Adipocyte (in vitro differentiated cells): ENCODE measurements at places on chromosomes 7 and 10.

- DNase-seq = no peak
These were observed 25.8 kb downstream of the AKR1C8 start for GRCh38 chr10:5159126-5159525.

- no peak for DNase-seq
These were observed 58.2 kb upstream of the NUPR2 start for GRCh38 chr7:56174346-56174874.

DNA sequence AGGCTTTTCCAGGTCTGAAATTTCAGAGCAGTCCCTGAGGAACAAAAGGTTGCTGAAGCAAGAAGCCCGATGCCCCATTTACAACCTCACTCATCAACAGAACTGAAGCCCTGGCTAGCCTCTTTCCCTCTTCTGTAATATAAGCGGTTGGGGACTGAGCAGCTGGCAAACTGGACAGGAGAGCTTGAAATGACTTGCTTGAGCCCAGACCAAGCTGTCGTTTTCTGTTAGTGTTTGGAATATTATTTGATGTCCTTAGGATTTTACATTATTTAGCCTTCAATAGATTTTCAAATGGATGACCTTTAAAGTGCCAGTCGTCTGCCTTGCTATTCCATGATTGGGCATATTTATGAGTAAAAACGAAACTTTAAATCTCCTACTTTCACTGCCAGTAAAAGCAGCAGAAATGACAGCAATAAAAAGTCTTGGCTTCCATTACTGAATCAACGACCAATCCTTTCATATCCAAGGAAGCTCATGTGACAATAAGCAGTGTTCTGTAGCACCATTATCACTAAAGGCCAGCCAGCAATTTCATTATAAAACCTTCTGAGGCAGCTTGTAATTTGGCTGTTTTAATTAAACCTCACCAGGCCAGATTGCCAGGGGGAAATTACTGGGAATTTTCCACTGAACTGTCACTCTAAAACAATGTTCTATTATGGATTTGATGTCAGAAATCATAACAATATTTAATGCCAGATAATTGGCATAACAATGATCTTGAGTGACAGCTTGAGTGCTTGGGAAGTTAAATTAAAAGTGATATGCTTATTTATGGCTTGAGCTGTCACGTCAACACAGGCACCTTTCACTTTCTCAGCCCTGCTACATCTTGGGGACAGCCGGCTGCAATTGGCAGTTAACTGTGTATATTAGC is 85.9 kb downstream of the LSMEM1 start:
- no peak for DNase-seq

DNA sequence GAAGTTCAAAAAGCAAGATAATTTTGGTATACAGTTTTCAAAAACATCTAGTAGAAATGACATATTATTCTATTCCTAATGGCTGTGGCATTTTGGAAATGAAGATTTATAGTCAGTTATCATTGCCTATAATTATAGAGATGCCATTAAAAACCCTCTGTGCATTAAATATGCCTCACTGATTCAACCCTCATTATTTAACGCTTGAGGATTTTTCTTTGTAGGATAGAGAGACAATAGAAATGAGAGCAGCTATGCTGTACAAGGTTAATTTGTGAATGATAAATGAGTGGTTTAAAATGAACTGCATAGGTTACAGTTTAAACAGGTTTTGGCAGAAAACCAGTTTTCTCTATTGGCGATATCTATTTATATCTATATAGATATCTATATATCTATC is 32.2 kb upstream of the SEMA3A start:
- DNase-seq = no peak

GRCh38 chr7:137592232-137592896 is 248.8 kb upstream of the PTN start:
- DNase-seq = peak; percentile 91

- no peak for DNase-seq
These were observed 159.2 kb downstream of the HDAC9 start for GRCh38 chr7:18654709-18655108.

- peak; percentile 1 for DNase-seq
These were observed 673.3 kb upstream of the LRRN3 start for GRCh38 chr7:110417611-110418010.

DNA sequence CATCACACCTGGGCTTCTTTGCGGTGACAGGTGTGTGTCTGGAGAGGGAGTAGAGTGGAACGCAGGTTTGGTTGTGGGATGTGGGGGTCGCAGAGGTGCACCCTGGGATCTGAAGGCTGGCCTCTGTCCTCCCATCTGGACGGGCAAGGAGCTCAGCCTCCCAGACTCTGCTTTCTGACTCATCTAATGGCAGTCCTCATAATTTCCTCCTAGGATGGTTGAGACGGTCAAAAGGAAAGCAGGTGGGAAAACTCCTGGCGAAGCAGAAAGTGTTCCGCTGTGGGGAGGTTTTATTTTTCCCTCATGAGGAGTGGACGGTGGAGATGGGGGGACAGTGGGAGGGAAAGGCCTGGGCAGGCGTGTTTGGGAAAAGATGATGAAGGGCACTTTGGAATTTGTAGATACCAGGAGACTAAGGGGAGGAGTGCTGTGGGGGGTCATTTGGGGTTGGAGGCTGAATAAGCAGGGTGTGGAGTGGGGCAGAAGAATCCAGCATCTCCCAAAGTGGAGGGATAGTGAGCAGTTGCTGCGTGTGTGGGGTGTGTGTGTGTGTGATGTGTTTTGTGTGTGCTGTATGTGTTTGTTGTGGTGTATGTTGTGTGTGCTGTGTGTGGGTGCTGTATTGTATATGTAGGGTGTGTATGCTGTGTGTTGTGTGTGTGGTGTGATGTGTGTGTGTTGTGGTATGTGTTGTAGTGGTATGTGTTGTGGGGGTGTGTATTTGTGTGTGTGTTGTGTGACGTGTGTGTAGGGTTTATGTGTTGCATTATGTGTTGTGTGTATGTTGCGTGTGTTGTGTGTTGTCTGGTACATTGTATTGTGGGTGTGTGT is 97.2 kb upstream of the PODXL start:
- no peak for DNase-seq

GRCh38 chr10:123635745-123636144 is 30.4 kb upstream of the GPR26 start:
- DNase-seq = no peak

DNA sequence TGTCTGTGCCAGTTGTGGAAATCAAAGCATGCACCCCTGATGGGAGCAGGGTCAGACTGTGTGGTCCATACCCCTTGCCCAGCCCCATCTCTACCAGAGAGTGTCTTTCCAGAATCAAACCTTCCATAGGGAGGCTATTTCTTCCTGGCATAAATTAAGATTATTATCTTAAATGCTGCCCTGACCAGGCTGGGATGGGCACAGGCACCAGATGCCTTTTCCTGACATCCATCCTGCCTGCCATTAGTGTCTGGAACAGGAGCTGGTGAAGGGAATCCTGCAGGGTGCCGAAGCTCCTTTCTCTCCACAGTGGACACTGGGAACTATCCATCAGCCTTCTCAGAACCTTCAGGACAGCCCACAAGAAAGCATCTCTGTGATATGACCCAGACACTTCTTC is 296.3 kb downstream of the GRID1 start:
- DNase-seq = no peak

- DNase-seq = no peak
These were observed 27.1 kb downstream of the COPG2 start for GRCh38 chr7:130641497-130641896.

DNA sequence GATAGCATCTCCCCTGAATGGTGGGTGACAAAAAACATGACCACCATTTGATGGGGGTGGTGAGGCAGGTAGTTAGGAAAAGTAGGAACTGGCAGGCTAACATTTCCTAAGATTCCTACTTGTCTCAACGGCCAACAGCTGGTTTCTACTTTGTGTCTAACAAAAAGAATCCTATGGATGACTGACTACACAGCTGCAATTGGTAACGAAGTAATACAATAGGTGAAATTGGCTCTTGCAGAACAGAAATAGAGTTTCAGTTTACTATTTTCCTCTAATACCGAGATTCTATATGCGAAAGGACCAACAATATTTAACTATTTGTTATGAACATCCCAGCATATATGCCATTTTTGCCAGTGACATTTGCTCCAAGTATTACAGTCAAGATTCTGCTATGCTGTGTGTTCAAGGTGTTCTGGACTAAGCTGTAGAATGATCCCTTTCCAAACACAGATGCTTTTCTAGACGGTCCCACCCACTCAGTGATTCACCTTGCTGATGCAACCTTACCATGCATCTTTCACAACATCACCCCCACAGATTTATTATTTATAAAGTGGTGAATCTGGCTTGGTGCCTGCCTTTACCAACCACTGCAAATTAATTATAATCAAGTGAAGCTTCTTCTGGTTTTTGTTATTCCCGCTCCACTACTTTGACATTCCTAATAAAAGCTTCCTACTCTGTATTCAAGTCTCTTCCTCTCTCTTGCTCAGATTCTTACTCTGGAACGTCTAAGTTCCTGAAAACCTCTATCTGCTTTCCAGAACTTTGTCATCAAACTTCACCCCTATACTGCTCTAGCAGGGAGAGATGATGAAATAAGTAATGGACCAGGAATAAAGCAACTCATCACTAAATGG is 16.8 kb downstream of the BBIP1 start:
- peak; percentile 62 for DNase-seq

GRCh38 chr10:75143353-75143752 is 31.9 kb downstream of the SAMD8 start:
- DNase-seq = peak; percentile 67

DNA sequence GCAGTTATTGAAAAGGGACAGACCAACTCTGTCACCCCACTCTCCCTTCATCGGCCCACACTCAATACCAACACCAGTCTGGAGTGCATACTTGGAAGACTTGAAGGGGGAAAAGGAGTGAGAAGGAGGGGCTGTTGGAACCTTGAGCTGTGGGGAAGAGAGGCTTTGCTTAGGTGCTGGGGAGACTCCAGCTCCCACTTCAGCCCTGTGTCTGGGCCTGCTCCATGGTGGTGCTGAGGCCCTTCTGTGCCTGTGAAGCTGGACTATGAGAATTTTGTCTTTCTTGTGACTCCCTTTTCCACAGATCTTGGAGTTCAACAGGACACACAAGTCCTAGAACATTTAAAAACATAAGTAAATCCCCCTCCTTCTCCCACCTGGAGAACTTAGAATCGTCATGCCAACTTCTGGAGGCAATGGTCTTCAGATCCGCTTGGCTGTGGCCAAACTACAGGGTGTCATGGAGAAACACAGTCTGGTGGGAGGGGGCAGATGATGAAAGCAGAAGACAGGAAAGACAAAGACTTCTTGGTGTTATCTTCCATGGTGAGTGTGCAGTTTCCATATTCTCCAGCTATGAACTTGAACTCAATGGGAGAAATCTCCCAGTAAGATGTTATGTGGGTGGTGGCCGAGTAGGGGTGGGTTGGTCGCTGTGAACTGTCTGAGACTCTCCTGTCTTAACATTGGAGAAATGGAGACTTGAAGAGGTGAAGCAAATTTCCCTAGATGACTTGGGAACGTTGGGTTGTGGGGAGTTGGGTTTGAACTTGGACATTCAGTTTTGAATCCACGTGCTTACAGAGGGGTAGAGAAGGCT is 18.4 kb upstream of the GIMAP8 start:
- DNase-seq = no peak

DNA sequence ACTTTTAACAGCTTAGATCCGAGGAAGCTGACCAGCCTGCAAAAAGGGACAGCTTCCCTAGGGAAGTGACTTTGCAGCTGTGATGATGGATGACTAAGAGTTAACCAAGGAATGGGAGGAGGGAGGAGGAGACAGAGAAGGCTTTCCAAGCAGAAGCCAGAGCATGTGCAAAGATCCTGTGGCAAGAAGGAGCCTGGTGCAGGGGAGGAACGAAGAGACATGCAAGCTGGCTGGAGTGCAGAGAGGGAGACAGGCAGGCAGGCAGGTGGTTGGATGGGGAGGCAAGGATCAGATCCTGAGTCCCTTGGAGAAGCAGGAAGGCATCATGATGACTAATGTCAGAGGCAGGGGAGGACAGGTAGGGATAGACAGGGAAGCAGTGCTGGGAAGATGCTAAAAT is 148.8 kb downstream of the PFKFB3 start:
- DNase-seq = no peak

DNA sequence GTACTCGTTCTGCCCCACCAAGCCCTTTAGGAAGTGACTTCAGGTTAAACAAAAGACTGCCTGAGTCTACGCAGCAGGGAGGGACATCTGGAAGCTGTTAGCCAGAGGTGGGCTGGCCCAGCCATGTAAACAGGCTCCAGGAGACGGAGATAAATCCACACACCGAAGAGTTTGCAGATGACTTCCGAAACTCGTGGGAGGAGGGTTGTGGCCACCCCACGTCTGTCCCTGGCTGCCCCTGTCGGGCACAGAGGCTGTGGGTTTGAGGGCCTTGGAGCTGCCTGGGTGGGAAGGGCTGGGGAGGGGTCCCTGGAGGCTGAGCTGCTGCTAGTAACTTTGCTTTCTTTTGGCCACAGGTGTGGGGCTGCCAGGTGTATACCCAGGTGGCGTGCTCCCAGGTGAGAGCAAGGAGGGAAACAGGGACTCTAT is 15.6 kb downstream of the ELN start:
- DNase-seq = peak; percentile 56

DNA sequence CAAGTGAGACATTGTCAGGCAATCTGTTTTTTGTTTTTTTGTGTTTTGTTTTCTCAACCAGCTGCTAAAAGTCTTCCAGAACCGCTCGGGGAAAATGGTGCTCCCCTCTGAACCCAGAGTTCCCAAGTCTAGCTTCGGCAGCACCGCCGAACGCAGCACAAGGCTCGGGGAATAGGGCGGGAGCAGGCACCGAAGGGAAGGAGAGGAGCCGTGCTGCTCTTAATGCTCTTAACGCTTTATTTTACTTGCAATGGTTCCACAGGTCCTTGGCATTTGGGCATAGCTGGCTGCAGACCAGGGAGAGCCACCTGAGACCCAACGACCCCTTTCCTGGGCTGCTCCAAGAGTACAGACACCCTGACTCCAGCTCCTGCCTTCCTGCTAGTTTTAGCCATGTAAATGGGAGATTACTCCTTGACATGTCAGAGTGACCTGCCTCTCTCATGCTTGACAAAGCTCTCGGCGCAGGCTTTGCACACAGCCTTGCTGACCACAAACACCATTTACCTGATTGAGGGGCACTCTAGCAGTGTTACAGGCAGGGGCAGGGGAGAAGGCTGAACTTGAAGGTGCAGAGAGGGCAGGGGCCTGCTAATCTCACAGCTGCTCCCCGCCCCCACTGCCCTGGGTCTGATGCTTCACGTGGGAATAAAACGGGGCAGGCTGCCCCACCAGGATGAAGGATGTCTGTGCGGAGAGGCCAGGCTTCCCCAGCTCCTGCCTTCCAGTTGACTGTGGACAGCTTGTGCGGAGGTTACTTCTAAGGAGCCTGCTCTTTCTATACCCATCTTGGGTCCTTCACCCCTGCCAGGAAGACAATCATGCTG is 58.6 kb upstream of the EFCAB10 start:
- no peak for DNase-seq

- DNase-seq = no peak
These were observed 26.0 kb downstream of the LRRC18 start for GRCh38 chr10:48913674-48914073.

GRCh38 chr7:36487756-36488336 is 98.2 kb downstream of the ANLN start:
- DNase-seq = peak; percentile 82

- no peak for DNase-seq
These were observed 96.7 kb downstream of the SEMA3D start for GRCh38 chr7:85090143-85090542.

- peak; percentile 30 for DNase-seq
These were observed 47.7 kb downstream of the DLD start for GRCh38 chr7:107938456-107939250.
